ENCODE measurements at places on chromosomes 7 and 10. TPM values are rescaled to one million over a fixed set of nuclear protein-coding genes. Genes with fewer than 3 reads are reported as not detected.

DNA sequence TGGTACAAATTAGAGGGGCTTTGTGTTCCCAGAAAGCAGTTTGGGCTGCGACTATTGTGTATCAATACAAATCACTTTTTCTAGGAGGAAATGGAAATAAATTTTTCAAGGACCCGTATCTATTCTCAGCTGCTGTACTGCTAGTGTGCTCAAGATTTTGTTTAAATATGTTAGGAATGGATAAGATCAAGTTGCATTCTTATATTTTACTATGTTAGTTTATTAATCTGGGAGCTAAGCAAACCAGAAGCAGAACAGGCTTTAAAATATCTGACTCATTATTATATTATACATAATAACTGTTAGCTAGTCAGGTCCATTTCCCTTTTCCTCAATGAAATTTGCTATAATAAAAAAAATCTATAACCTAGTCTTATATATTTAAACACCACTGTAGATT lies 11.1 kb upstream of the GLCCI1 start:
- no peaks in the 10 kb centered on the region for H3K4me1 ChIP-seq
- H3K27ac ChIP-seq, result no peak overlapping the region
- H3K4me3 ChIP-seq, result no peak overlapping the region
- no peaks in the 10 kb centered on the region for H3K36me3 ChIP-seq
- no peaks in the 10 kb centered on the region for H3K27me3 ChIP-seq

GRCh38 chr10:98331885-98332284 lies 63.9 kb upstream of the LOXL4 start:
- H3K27ac ChIP-seq, result no peak overlapping the region
- H3K27me3 ChIP-seq, result peaks cover 2% of the 10 kb centered on the region
- DNase-seq, result no peak
- H3K4me3 ChIP-seq, result no peak overlapping the region

DNA sequence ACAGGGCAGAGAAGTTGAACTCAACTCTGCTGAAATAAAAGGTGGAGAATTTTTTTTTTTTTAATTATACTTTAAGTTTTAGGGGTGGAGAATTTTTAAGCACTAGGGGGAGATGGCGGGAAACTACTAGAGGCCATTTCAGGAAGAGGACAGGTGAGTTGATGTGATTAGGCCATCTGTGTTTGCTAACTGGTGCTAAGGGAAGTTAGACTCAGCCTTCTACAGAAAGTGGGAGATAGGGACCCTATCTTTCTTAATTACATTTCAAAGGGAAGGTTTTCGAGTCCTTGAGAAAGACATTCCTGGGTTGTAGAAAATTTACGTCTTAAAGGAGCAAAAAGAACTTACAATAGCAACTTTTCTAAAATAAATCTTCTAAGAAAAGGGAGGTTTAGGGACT lies 124.8 kb downstream of the LHFPL3 start:
- H3K36me3 ChIP-seq, result no peaks in the 10 kb centered on the region
- H3K4me3 ChIP-seq, result no peak overlapping the region
- H3K27me3 ChIP-seq, result no peaks in the 10 kb centered on the region
- no peaks in the 10 kb centered on the region for H3K4me1 ChIP-seq

- H3K4me3 ChIP-seq, result no peak overlapping the region
- no peaks in the 10 kb centered on the region for H3K27me3 ChIP-seq
- DNase-seq, result no peak
- no peaks in the 10 kb centered on the region for H3K36me3 ChIP-seq
These were observed 124.3 kb downstream of the NEURL1 start for GRCh38 chr10:103617602-103618385.

- no peaks in the 10 kb centered on the region for H3K27me3 ChIP-seq
- no peak overlapping the region for H3K27ac ChIP-seq
- no peaks in the 10 kb centered on the region for H3K4me1 ChIP-seq
- H3K4me3 ChIP-seq, result no peak overlapping the region
These were observed 54.8 kb downstream of the ASAH2B start for GRCh38 chr10:50794490-50794889.

- no peaks in the 10 kb centered on the region for H3K36me3 ChIP-seq
These were observed 5.5 kb downstream of the ELOVL3 start for GRCh38 chr10:102231357-102232318.

GRCh38 chr7:149884541-149884940 lies 10.8 kb downstream of the ATP6V0E2 start:
- no peak for DNase-seq
- no peak overlapping the region for H3K4me3 ChIP-seq
- no peaks in the 10 kb centered on the region for H3K27me3 ChIP-seq
- H3K27ac ChIP-seq, result no peak overlapping the region
- H3K36me3 ChIP-seq, result peaks cover 11% of the 10 kb centered on the region
- H3K4me1 ChIP-seq, result no peaks in the 10 kb centered on the region

GRCh38 chr10:30219971-30220751 lies 128.9 kb downstream of the MTPAP start:
- no peak overlapping the region for H3K4me3 ChIP-seq
- no peaks in the 10 kb centered on the region for H3K27me3 ChIP-seq
- H3K27ac ChIP-seq, result no peak overlapping the region

- H3K36me3 ChIP-seq, result no peaks in the 10 kb centered on the region
- no peak for DNase-seq
- H3K4me1 ChIP-seq, result peaks cover 13% of the 10 kb centered on the region
- no peaks in the 10 kb centered on the region for H3K27me3 ChIP-seq
- no peak overlapping the region for H3K27ac ChIP-seq
- H3K4me3 ChIP-seq, result no peak overlapping the region
These were observed 19.3 kb downstream of the PPP2R2D start for GRCh38 chr10:131920151-131920550.

GRCh38 chr10:62691336-62691735 lies 113.2 kb upstream of the ADO start:
- no peak overlapping the region for H3K4me3 ChIP-seq
- H3K27me3 ChIP-seq, result no peaks in the 10 kb centered on the region
- peaks cover 44% of the 10 kb centered on the region for H3K4me1 ChIP-seq
- H3K36me3 ChIP-seq, result no peaks in the 10 kb centered on the region

TEX36 gene
- not detected for total RNA-seq

- no peak overlapping the region for H3K4me3 ChIP-seq
- no peak overlapping the region for H3K27ac ChIP-seq
- H3K36me3 ChIP-seq, result no peaks in the 10 kb centered on the region
- no peaks in the 10 kb centered on the region for H3K4me1 ChIP-seq
- no peaks in the 10 kb centered on the region for H3K27me3 ChIP-seq
These were observed 128.7 kb upstream of the LYZL1 start for GRCh38 chr10:29160150-29160617.

DNA sequence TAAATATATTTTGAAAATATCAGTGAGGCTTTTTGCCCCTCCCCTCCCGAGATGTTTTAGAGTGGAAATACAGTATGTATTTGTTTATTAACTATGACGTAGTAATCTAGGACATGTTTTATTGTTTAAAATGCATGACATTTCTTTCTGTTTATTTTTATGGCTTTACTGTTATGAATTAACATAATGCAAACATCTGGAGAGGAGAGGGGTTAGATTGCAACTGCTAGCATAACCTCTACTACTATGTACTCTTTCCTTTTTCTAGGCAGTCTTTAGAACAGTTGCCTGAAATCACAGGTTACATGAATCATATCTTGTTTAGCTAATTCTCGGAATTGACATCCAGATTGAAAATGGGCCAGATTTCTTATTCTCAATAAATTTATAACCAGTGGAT lies 7.4 kb downstream of the BTAF1 start:
- DNase-seq, result no peak
- H3K27me3 ChIP-seq, result no peaks in the 10 kb centered on the region
